G401 (cell line): ENCODE measurements at places on chromosomes 3 and 15. TPM values are rescaled to one million over a fixed set of nuclear protein-coding genes. Genes with fewer than 3 reads are reported as not detected.

Gene SAMMSON
- not detected in 2 replicates for total RNA-seq

Gene HYKK
- 5.3 and 13.9 TPM in 2 replicates for total RNA-seq

Gene ZBTB47
- total RNA-seq, result 12.7 and 16.1 TPM in 2 replicates

Gene GDPGP1
- total RNA-seq, result 3.4 and 4.2 TPM in 2 replicates

Gene TRH
- not detected in 2 replicates for total RNA-seq

Gene GATA2
- total RNA-seq, result 81.0 and 85.0 TPM in 2 replicates

Gene IL20RB
- total RNA-seq, result 0.25 and 3.3 TPM in 2 replicates

Gene SI
- not detected in 2 replicates for total RNA-seq

Gene ADAMTS17
- total RNA-seq, result 1.3 TPM in 1 of 2 replicates, not detected in the other

Gene ZNF502
- total RNA-seq, result 0.41 and 1.4 TPM in 2 replicates

Gene LYSMD2
- not detected in 2 replicates for total RNA-seq

Gene ZNF660
- total RNA-seq, result 1.1 and 6.3 TPM in 2 replicates

Gene DPPA2
- not detected in 2 replicates for total RNA-seq

Gene CADM2
- total RNA-seq, result not detected in 2 replicates

Gene CDC25A
- total RNA-seq, result 42.5 and 45.4 TPM in 2 replicates

Gene ST8SIA2
- not detected in 2 replicates for total RNA-seq

Gene SLC12A1
- total RNA-seq, result not detected in 2 replicates

Gene SAMD7
- total RNA-seq, result not detected in 2 replicates

Gene ETV5
- total RNA-seq, result 16.8 and 22.8 TPM in 2 replicates

Gene CSTA
- not detected in 2 replicates for total RNA-seq

Gene ZNF710
- 7.6 and 9.0 TPM in 2 replicates for total RNA-seq

Gene SLC35G2
- 6.7 and 13.6 TPM in 2 replicates for total RNA-seq

Gene COLQ
- total RNA-seq, result 0.17 and 0.68 TPM in 2 replicates

Gene PPM1L
- under 0.01 TPM in 1 of 2 replicates, not detected in the other for total RNA-seq

Gene SPTBN5
- total RNA-seq, result 0.37 and 3.5 TPM in 2 replicates

Gene CFAP44
- 1.7 and 2.3 TPM in 2 replicates for total RNA-seq

Gene UNC13C
- not detected in 2 replicates for total RNA-seq

Gene ENTPD3
- not detected in 2 replicates for total RNA-seq
